AG04449 (cell line): ENCODE measurements at places on chromosomes 7 and 10.

- no peak for DNase-seq
Measured at GRCh38 chr10:24854256-24854655, 98.2 kb downstream of the PRTFDC1 start.

- peak; percentile 60 for DNase-seq
Measured at GRCh38 chr10:3542185-3542611, 242.8 kb downstream of the KLF6 start.

GRCh38 chr10:16520900-16521299 lies 779 bp downstream of the C1QL3 start:
- no peak for DNase-seq

- DNase-seq: no peak
Measured at GRCh38 chr10:120979435-120980278, 128.5 kb downstream of the WDR11 start.

DNA sequence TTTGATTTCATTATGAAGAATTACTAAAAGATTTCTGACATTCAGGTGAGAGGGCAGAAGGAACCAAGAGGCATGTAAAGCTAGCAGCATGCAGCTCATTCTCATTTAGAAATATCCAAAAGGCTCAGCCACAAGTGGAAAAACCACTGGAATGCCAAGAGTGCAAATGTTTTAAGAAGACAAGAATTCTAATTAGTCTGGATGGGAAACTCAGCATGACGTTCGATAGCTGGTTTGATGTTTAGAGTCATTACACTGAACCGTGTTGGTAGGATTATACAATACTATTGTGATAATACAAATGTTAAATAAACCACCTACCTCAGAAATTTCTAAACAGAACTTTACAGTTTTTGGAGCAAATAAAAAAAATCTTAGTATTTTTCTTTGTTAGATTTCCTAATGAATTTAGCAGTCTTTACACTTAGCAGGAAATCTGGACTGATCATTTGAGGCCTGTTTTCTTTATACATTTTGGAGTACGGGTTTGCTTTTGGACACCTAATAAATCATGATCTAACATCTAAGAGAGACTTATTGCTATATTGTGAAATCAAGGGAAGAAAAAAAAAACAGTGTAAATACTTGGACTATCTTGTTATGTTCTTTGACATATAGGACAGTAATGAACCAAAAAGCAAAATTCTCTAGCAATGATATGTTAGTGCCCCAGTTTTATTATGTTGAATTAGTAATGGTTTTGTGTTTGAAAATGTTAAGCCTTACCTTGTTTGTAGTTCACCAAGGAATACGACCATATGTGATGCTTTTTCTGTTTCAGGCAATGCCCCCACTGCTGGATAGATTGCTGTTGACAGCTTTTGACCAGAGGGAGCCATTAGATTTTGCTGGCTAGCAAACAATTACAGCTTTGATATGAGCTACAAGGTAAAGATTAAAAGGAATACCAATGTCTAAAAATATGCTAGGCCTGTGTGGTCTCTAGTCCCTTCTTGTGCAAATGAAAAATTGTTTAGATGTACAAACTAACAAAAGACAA lies 354.1 kb upstream of the SEMA3A start:
- DNase-seq: peak; percentile 84

DNA sequence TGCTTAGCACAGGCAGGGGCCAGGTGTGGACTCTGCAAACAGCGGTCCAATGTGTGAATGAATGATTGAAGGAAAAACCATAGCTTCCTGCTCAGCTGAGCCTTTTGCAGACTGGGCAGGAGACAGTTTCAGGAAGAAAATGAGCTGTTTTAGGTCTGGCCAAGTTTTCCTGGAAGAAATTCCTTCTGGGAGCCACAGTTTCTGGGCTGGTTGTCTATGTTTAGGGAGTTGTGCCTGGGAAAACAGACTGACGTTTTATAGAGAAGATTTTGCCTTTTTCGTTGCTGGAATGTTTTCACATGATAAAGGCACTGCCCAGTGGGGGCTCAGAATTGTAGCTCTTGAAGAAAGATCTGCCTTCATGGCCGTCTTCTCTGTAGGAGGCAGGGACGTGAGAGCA lies 255.1 kb downstream of the CCSER2 start:
- DNase-seq: no peak

- no peak for DNase-seq
Measured at GRCh38 chr10:38094927-38095574, 914 bp downstream of the ZNF37A start.

- no peak for DNase-seq
Measured at GRCh38 chr10:44910602-44911001, 535 bp upstream of the TMEM72 start.

GRCh38 chr7:79217468-79217867 lies 236.0 kb downstream of the MAGI2 start:
- no peak for DNase-seq

DNA sequence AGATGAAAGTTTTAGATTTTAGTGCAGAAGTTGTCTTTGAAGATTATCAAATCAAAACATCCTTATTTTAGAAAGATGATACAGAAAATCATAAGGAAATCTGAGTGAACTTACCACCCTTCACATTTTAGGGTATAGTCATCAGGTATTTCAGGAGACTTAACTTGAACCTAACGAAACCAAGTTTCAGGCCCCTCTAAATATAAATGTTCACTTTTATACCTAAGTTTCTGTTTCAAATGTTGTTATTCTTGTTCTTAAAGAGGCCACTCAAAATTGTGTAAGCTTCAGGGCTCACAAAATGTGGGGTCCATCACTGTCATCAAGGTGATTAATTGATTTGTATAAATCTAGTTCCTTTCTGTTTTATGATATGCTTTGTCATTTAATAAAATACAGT lies 216.2 kb downstream of the KIAA1217 start:
- no peak for DNase-seq

DNA sequence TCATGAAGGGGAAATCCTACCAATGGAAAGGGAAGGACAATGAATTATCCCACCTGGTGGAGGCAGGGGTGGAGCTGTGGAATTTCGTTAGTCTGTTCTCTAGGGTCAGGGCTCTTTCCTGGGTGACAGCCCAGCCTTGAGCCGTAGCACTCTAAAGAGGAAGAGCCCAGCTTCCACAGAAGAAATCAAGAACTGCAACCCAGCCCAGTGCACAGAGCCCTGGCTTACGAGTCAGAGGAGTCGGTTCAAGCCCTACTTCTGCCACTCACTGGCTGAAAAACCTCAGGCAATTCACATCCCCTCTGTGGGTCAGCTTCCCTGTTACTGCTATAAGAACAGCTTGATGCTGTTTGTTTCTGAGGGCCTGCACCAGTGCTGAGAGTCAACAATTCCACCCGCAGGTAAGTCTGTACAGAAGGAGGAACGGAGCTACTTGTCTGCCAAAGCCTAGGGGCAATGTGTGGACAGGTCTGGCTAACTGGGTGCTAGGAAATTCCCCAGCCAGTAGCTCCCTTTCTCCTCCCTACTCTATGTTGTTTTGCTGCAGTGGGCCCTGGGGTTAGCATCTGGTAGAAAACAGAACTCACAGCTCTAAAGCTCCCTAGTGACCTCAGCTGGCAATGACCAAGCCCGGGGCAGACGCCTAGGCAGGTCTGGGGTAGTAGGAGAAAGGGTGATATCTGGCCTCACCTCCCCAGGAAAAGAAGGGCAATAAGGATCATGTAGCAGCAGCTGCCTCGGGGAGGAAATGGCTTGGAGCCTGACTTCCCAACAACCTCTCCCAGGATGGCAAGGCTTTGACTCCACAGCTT lies 3.3 kb downstream of the AVPI1 start:
- DNase-seq: no peak

DNA sequence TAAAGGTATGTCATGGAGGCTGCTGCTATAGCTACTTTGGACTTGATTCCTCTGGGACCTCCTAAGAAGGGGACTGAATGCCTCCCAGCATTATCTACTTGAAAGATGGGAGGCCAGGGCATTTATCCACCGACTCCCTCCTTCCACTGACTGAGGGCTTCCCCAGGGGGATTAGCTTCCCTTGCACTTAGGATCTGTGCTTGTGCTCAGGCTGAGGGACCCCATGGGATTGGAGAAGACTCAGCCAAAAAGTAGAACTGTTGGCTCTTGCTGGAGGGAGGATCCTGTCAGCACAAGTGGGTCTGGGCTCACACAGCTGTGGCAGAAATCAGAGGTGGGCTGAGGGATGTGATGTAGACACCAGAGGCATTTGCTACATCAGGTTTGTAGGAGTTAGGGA lies 81.5 kb upstream of the SYPL1 start:
- no peak for DNase-seq

GRCh38 chr7:114050571-114050970 lies 131.8 kb upstream of the PPP1R3A start:
- no peak for DNase-seq

DNA sequence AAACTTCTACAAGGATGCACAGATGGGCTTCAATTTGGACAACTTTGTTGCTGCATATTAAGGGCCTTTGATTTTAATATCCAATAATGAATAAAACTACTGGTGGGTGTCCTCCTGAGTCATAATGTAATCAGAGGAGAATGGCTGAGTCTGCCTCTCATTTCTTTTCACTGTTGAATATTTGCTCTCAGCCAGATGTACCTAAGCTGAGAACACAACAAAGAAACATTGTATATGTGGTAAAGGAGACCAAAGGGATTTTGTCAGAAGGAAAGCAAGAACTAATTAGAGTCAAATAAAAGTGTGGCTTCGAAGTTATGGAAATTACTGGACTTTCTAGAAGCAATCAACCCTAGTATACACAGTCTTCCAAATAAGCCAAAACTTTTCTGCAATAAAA lies 131.0 kb upstream of the BET1 start:
- DNase-seq: no peak

- no peak for DNase-seq
Measured at GRCh38 chr10:83820033-83820432, 319.3 kb upstream of the GHITM start.

- DNase-seq: no peak
Measured at GRCh38 chr7:37351716-37352115, 96.9 kb downstream of the ELMO1 start.

DNA sequence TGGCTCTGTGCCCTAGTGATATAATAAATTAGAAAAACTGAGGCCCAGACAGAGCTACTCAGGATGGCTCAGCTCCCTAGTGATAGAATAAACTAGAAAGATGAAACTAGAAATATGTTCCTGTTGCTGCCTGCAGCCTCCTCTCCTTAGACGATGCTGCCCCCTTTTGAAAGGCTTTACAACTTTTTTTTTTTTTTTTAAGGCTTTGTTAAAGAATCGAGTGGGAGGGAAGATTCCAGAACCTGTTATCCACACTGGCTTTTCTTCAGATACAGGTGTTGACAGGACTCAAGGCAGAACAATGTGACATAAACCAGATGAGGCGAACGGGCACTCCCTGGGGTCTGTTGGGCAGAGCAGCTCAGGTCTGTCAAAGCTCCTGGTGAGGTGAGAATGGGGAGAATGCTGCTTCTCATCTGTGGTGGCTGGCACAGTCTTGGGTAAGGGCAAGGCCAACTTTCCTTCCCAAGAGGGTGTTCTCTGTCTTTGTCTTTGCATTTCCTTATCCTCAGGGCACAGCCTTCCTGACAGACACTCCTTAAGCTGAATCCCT lies 175.1 kb downstream of the COBL start:
- no peak for DNase-seq

- DNase-seq: no peak
Measured at GRCh38 chr10:27771231-27771630, 25.6 kb upstream of the MKX start.

DNA sequence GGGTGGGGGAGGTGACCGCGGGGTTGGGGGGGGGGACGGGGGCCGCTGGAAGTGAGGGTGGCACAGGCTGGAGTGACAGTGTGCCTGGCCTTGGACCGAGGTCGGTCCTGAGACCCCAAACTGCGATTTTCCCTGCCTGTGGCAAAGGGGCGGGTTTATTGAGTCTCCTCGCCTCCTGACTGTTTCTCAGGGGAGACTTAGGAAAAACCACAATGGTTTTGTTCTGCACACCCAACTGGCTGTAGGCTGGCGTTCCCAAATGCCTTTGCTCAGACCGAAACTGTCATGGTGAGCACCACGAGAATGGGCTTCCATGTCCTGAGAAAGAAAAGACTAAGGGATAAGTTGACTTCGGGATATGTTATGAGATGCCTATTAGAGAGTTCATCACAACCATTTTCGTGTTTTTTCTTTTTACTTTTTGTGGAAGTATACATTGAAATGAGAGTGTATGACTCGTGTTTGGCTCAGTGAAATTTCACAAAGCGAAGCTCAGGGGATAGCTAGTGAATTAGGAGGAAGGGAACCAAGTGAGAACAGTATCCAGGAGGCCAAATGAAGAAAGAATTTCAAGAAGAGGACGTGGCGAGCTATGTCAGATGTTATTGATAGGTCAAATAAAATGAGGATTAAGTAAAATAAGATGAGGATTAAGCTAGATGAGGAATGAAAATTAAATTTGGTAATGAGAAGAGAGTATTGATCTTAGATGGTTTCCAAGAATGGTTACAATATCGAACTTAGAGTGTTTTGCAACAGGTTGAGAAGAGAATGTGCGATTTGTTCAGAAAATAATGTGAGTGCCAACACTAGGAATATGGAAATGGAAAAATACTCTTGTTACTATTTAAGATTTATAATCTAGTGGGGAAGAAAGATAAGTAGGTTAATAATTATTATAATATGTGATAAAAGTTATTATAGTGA lies 918 bp downstream of the NET1 start:
- no peak for DNase-seq

DNA sequence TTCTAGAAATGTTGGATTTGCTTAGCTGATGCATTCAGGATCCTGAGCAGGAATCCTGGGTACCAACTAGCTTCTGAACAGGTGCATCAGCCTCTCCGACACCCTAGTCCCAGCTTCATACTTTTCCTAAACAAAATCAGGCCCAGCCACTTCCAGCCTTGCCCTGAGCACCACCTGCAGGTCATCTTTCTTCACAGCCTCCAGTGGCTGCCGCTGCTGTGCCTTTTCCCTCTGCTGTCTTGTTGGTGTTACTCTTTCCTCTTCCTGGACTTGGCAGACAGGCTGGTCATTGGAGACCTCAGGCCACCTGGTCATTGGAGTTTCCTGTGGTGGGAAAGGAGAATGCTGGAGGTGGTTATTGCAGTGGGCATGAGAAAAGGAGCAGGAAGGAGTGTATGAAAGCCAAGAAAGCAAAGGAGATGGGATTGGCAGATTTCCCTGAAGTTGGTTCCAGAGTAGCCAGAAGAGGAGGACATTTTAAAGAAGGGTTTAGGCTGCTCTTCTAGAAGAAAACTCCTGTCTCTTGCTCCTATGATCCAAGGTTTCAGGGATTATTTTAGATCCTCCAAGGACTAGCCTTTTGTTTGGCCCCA lies 48.2 kb upstream of the NFKB2 start:
- DNase-seq: no peak
